ENCODE measurements at places on chromosomes 6 and 20.

DNA sequence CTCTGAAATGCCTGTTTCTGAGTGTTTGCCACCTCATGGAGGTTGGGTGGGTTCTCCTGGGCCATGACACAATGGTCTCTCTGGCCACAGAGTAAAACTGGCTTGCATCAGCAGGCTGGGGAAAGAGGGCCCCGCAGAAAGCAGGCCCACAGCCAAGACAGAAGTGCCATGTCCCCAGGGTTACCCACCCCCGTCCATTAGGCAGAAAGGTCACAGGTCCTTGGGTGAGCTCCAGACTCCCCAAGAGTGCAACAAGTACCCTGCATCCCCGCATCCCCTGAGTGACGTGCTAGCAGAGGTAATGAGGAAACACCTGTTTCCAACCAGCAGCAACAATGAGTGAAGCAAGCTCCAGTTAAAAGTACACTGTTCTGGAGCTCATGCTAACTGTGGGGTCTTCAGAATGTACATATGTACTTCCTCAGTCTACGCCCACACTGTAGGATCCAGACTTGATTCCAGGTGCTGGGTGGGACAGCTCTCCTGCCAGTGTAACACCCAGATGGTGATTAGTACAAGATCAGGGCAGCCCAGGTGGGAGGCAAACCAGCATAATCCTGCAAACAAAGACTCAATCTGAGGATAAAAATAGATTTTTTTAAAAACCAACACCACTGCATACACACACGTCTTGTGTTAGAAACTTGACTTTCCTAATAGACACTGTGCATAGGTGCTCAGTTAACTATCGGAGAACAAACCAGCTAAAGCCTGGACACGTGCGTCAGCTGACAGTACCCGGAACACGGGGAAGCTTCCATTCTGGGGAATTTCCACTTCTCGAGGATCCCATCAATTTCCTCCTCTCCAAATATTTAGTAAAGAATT is 31.5 kb downstream of the RRBP1 start:
- no peak for DNase-seq

DNA sequence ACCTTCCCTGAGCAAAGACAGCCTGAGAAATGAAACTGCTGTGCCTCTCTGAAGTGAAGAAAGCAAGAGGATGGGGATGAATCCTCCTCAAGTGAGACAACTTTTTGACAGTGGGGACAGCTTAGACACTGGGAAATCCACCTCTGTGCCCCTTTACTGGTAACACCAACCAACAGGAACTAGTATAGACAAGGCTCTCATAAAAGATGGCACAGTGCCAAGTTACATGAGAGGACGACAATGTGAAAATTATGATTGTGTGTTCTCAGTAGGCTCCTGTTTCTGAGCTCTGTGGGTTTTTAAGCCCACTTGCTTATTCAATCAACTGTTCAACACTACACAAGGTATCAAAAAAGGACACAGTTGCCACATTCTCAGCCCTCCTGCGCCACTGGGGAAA is 41.6 kb upstream of the LYRM2 start:
- DNase-seq = no peak

- peak; percentile 56 for DNase-seq
Observed at GRCh38 chr6:70131528-70131927, 171.4 kb downstream of the COL9A1 start.

GRCh38 chr6:67045076-67045475 is 1338.0 kb upstream of the EYS start:
- DNase-seq = no peak

DNA sequence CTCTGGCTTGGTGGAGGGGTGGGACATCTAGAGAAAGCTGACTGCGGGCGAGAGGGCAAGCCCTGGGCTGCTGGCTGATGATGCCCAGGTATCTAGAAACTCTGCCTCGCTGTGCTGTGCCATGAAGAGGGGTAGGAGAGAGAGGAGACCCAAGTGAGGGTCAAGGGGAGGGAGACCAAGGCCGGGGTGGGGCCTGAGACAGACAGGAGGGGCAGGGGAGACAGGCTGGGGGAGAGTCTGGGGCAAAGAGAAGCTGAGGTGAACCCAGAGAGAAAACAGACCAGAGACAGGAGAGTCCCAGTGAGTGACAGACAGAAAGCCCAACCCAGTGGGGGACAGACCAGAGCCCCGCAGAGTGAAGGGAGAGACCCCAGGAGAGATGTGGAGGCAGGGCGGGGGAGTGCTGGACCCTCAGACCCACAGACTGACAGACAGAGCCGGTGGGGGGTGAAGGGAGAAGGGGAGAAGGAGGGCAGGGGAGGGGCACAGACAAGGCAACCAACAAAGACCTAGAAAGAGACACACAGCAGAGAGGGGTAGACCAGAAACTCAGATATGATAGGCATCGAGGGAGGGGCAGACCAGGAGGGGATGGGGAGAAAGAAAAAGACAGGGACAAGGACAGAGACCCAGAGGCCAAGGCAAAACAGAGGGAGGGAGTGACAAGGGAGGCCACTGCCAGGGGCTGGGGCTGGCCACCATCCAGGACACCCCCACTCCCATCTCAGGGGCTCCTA is 5.9 kb downstream of the TEAD3 start:
- DNase-seq = no peak

- DNase-seq = no peak
Observed at GRCh38 chr6:127188744-127189143, 70.3 kb downstream of the RSPO3 start.

GRCh38 chr6:134217105-134217797 is 100.7 kb downstream of the SGK1 start:
- no peak for DNase-seq

All from kidney (tissue), 22 donors.